ENCODE measurements at places on chromosomes 7 and 10.

DNA sequence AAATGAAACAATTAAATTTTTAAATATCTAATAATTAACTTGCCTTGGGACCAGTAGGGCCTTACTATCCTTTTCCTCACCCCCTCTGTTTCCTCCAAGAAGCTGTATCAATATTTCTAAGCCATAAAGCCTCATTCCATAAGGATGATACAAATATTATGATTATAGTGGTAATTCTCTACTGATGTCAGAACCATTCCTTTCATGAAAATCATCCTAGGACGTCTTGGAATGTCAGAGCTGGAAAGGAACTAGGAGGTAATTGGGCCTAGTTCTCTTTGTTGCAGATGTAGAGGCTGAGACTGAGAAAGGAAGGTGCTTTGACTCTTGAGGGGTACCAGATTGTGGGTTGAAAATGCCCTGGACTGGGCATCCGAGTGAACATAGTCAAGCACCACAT, 766.7 kb upstream of the GHITM start:
- DNase-seq: no peak

DNA sequence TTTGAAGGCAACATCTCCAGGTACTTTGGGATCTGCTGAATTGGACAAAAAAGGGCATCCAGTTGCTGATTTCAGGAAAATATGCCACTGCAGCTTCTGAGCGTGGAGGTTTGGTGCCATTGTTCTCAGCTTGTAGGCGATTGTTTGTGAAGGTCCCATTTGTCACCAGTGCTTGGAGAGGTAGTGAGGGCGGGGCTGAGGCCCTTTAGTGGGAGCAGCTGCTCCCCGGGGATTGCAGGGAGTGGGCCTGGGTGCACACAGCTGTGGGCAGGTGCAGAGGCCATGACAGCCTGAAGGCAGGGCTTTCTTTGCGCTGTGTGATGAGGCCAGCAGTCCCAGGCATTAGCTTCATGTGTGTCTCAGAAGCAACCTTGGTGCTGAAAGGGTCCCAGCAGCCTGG, 3.9 kb downstream of the FAM20C start:
- no peak for DNase-seq

DNA sequence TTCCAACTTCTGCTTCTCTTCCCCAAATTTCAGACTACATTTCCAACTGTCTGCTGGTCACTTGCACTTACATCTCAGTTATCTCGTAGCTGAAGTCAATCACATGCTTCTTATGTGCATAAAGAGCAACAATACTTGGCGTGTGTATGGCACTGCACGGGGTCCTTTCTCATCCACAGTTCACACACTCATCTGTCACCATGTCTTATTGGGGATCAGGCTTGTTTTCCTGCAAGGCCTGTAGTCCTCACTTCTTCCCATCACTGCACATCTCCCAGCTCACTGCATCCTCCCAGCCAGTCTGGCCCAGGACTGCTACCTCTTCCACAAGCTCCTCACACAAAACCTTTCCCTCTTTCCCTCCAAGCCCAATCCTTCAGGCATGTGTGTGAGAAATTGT, 35.3 kb downstream of the NUDCD3 start:
- no peak for DNase-seq

GRCh38 chr10:71383972-71384687, 12.6 kb upstream of the CDH23 start:
- peak; percentile 34 for DNase-seq

DNA sequence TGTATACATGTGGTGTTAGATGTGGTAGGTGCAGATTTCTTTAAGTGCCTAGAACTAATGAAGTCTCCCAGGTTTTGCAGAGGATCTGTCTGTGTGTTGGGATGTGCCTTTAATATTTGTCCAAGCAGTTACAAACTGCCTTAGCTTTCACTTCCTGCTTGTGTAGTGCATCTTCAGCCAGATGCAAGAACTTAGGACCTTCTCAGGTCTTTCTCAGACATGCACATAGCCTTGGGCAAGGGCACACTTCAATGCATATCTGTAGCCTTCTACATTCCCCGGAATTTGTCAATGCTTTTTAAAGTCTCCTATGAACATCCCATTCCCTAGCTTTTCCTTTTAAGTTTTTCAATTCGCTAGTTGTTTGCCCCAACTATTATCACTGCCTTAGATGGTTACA, 47.2 kb upstream of the SLC39A12 start:
- DNase-seq: no peak

GRCh38 chr10:121240011-121240410, 358.2 kb downstream of the FGFR2 start:
- DNase-seq: no peak

- DNase-seq: no peak
Observed at GRCh38 chr7:40306025-40306424, 171.2 kb downstream of the SUGCT start.

GRCh38 chr10:128047991-128048818, 78.0 kb downstream of the MKI67 start:
- DNase-seq: no peak

DNA sequence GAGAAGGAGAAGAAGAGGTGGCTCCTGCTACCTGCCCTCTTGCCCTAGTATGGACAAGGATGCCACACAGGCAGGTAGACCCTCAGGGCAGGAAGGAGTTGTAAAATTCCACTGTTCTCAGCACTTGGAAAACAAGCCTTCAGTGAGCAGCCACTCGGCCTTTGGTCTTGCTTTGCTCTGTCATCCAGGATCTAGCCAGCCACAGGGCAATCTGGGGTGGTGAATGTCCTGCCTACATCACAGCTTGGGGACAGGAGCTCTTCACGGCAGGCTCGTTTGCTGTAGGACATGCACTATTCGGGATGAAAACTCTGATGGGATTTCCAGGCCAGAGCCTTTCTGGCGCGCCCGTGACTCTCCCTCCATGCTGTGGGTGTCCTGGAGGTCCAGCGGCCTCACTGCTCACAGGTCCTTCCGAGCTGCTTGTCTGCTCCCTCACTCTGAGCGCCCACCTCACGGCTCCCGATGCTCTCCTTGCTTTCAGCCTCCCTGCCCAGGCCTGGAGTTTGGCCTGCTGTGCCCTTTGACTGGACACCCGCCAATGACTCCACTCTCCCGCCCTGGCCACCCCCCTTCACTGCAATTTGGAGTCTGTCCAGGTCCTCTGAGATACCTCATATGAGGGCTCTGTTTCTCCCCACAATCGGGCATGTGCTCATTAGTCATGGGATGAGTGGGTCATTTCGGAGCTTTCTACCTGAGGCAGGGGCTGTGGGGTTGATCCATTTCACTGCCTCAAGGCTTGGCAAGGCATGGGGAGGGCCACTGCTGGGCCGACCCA, 227.2 kb upstream of the GRB10 start:
- DNase-seq: no peak

DNA sequence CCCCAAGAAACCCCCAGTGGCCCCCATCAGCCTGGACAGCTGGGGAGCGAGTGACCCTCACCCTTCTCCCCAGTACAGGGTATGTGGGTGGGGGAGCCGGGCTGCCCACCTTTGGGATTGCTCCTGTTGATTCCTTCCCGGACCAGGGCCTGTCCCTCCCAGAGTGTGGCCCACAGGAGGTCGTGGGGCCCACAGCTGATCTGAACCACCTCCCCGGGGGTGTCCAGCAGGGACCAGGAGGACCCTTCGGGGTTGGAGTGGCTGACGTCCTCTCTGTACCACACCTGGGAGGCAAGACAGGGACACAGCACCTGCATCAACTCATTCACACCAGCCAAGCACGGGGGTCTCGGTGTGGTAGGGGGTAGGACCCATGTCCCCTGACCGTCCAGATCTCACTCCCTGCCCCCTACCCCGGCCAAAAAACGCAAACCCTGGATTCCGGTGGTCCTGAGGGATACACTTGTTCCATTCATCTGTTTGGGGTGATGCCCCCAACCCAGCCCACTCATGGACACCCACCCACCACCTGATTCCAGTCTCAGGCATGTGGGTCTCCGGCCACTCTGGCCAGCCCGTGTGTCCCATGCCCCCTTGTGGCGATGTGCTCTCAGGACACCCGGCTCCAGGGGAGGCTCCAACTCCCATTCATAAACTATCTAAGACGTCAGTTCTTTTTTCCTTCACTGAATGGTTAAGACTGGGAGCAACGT, 10.9 kb downstream of the TECPR1 start:
- no peak for DNase-seq

DNA sequence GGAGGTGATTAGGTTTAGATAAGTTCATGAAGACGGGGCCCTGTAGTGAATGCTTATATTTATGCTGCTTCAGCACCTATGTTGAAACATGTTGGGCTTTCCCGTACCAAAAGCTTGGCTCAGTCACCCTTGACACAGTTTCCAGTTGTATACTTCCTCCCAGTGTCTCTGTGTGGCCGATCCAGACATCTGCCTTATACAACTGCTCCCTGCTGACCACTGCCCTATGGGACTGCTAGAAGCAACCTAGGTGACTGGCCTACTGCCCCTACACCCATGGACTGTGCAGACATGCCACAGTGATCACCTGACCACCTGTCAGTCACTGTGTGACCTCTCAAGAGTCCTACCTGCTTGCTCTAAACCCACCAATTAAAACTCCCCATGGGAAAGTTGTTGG, 22.6 kb upstream of the TSPAN13 start:
- no peak for DNase-seq

DNA sequence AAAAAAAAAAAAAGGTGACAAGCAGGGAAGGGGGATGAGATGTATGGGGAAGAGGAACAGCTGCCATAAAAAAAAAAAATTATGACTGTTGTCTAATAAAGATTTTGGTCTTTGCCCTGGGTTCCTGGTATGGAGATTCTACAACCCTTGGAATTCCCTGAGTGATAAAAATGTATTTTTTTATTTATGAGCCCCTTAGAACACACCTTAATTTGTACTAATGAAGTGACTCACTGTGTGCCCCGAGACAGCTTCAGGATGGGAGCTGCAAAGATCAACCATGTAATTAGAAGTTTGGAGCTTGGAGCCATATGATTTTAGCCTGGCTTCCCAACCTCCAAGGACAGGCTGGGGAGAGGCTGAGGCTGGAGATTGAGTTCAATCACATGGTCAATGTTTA, 69.7 kb downstream of the NHLRC2 start:
- DNase-seq: no peak

DNA sequence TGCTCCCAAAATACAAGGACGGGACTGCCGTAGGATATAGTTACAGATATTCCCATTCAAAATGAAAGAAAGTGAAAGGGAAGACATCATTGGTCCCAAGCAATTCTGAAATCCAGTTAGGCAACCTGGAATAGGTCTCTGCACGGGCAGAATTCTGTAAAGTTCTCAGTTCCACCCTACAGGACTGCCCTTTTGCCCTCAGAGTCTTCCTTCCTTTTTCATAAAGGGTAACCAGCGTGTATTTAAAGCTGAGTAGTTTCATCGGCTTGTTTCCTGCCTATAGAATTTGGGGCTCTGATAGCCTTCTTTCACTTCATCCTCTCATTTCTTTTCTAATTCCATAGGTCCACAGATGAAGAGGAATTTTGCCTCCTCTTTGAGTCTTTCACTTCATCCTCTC, 20.0 kb downstream of the COPG2 start:
- no peak for DNase-seq

- no peak for DNase-seq
Observed at GRCh38 chr10:104233817-104234216, 1.7 kb upstream of the CFAP43 start.

- no peak for DNase-seq
Observed at GRCh38 chr10:110528224-110528996, 30.7 kb downstream of the DUSP5 start.

GRCh38 chr10:59876695-59877094, 29.7 kb downstream of the CCDC6 start:
- DNase-seq: no peak

GRCh38 chr7:27520815-27521790, 141.6 kb downstream of the HIBADH start:
- DNase-seq: no peak

DNA sequence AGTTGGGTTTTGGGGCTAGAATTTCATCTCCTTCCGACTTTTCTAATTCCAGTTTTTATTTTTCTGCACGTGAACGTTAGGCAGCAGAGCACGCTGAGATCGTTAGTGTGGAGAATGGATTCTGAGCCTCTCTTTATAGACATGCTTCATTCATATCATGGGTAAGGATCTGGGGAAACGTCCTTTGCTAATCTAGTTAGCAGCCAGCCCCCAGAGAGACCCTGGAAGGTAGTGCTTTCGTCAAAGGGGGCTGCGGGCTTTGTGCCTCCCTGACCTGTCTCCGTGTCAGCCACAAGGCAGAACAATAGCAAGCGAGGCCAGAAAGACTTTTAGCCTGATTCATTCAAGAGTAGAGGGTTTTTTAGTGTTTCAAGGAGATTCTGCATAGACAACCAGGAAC, 196.3 kb upstream of the KLF6 start:
- DNase-seq: no peak

DNA sequence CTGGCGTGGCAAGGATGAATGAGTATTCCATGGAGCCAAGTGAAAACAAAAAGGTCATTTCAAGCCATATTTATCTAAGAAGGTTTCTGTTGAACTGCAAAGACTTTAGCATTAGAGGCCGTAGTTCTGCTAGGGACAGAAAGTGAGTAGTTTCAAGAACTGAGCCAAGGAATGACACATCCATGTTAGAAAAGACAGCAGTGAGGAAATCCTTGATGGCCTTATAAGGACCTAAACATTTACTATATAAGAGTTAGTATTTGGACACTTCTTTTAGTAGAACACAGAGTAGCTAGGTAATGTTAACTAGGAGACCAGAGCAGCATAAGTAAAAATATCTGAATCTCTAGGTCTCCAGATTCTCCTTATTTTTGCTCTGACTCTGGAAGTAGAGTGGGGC, 329.8 kb upstream of the SEMA3D start:
- no peak for DNase-seq

- no peak for DNase-seq
Observed at GRCh38 chr7:5393748-5394147, 29.9 kb downstream of the TNRC18 start.

DNA sequence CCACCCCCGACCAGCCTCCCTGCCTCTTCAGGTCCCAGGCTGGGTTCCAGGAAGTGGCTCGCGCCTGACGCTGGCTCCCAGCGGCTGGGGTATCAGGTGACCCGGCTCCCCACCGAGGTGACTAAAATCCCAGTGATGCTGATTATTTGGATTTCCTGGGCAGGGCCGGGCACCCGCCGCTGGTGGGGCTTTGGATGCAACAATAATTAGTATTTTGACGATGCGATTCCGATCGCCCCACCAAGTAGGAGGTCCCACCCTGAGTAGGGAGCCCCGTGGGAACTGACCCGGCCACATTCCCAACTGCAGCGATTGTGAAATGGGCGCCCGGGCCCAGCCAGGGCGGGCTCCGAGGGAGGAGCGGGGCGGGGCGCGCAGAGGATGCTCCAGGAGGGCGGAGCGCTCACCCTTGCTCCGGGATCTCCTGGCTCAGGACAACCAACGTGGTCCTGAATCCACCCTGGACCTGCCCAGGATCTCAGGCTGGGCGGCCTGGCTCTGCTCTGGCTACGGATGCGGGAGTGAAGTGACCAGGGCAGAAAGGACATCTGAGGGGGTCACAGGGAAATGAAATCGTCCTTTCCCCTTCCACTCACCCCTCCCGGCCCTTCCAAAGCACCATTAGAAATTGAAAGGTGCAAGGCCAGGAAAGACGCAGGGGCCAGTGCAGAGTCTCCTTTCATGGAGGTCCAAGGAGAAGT, 32.6 kb downstream of the DUSP5 start:
- DNase-seq: no peak

GRCh38 chr7:79495544-79496272, 42.2 kb upstream of the MAGI2 start:
- no peak for DNase-seq
